Esophagus muscularis mucosa (tissue), 4 donors: ENCODE measurements at places on chromosomes 1 and 21. TPM values are rescaled to one million over a fixed set of nuclear protein-coding genes. Genes with fewer than 3 reads are reported as not detected.

GRCh38 chr1:226764533-226764932 lies 25.5 kb upstream of the ITPKB start:
- no peaks in the 10 kb centered on the region for H3K36me3 ChIP-seq
- H3K27ac ChIP-seq: no peak overlapping the region
- no peaks in the 10 kb centered on the region for H3K4me1 ChIP-seq
- no peaks in the 10 kb centered on the region for H3K27me3 ChIP-seq

DNA sequence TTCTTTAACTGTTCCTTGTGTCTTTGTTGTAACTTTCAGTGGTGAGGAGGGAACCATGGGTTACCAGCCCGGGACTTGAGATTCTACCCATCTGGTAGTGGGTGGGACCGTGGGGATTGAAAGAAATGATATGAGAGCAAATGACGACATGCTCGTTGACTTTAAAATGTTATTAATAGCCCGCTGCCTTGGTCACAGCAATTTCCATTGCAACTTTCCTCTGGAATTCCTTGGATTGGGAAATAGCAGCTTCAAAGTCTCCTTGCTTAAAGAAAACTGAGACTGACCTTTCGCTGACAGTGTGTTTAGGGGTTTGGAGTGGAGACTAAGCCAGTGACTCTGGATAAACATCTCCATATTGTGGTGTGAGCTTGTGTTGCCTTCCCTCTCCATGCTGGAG lies 44.2 kb upstream of the MARK1 start:
- no peaks in the 10 kb centered on the region for H3K4me1 ChIP-seq
- no peaks in the 10 kb centered on the region for H3K27me3 ChIP-seq
- H3K27ac ChIP-seq: peak overlapping the region; percentile 7
- no peak overlapping the region for H3K4me3 ChIP-seq
- no peaks in the 10 kb centered on the region for H3K36me3 ChIP-seq
- DNase-seq: peak; percentile 84

- peaks cover 11% of the 10 kb centered on the region for H3K4me1 ChIP-seq
- H3K27ac ChIP-seq: no peak overlapping the region
- no peak for DNase-seq
- no peaks in the 10 kb centered on the region for H3K27me3 ChIP-seq
These were observed 192.2 kb downstream of the ROR1 start for GRCh38 chr1:63966016-63966415.

DNA sequence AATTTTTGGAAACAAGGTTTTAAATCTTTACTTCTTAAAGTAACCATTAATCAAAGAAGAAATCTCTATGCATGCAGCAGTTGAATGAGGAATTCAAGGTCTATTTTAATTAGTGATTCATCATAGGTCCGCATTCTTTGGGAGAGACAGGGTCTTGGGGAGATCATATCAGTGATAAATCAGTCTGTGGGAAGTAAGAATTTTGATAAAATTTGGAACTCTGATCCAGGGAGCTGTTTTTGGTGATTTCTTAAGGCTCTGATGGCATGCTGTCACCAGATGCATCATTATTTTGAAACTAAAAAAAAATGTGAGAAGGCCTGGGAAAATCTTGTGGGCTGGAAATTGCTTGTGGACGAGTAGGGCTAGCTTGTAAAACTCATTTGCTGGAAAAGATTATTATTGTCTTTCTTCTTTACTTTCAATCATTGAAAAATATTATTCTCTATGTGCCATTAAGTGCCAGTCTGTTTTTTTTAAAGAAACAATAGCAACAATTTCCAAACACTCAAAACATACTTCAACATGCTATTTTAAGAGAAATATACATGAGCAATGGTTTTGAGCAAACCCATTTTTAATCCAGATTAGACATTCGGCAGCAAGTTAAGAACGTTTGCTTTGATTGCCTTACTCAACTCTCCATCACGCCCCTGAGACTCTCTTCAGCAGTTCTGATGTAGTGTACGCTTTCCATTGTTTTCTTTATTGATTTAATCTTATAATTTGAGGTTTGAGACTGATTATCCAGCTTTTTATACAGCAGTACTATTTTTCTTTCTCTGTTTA lies 62.6 kb downstream of the ZBTB18 start:
- peaks cover 5% of the 10 kb centered on the region for H3K27me3 ChIP-seq
- no peaks in the 10 kb centered on the region for H3K36me3 ChIP-seq
- no peak for DNase-seq
- no peak overlapping the region for H3K4me3 ChIP-seq
- H3K27ac ChIP-seq: no peak overlapping the region

GRCh38 chr1:227996187-227996950 lies 10.4 kb upstream of the WNT3A start:
- peaks cover 32% of the 10 kb centered on the region for H3K27me3 ChIP-seq
- no peak for DNase-seq
- H3K27ac ChIP-seq: no peak overlapping the region
- no peaks in the 10 kb centered on the region for H3K4me1 ChIP-seq
- H3K4me3 ChIP-seq: no peak overlapping the region

DNA sequence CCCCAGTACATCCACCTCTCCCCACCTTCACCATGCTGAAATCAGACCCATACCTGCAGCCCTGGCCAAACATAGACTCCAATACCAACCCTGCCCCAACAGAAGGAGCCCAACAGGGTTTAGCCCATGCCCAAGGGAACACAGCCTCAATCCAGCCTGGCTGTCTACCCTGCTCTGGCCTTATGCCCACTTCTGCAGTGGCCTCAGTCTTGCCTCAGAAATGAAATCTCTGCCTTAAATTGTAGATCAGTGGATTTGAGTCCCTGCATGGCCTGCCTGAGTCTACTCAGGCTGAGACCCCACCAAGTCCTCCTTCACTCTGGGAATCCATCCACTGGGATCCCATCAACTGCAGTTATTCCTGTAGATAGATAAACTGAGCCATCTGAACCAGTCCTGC lies 97.6 kb upstream of the GJB5 start:
- H3K4me1 ChIP-seq: no peaks in the 10 kb centered on the region
- H3K36me3 ChIP-seq: no peaks in the 10 kb centered on the region
- no peak overlapping the region for H3K4me3 ChIP-seq
- no peak for DNase-seq
- no peak overlapping the region for H3K27ac ChIP-seq

DNA sequence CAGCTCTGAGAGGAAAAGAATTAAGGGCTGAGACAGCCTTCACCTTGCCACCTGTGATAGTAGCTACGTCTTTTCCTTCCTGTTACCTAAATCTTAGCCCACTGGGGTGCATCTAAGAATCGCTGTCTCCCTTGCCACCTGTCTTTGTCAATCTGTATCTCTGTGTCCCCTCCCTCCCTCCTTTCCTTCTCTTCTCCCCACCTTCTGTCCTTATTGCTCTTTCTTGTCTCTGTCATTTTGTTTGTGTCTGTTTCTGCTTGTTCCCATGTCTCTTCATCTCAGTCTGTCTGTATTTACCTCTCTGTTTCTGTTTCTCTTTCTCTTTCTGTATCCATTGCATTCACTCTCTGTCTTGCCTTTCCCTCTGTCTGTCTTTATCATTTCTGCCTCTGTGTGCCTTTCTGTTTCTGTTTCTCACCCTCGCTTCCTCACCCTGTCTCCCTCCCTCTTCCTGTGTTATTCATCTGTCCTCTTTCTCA lies 30.2 kb downstream of the SLC22A15 start:
- peaks cover 3% of the 10 kb centered on the region for H3K4me1 ChIP-seq
- no peak overlapping the region for H3K4me3 ChIP-seq
- H3K27me3 ChIP-seq: no peaks in the 10 kb centered on the region
- H3K36me3 ChIP-seq: no peaks in the 10 kb centered on the region
- H3K27ac ChIP-seq: no peak overlapping the region
- no peak for DNase-seq

GRCh38 chr21:28822486-28823335 lies 170.0 kb downstream of the LTN1 start:
- H3K36me3 ChIP-seq: no peaks in the 10 kb centered on the region
- peak overlapping the region; percentile 85 for H3K27ac ChIP-seq
- no peak for DNase-seq
- no peaks in the 10 kb centered on the region for H3K27me3 ChIP-seq
- no peak overlapping the region for H3K4me3 ChIP-seq
- H3K4me1 ChIP-seq: peaks cover 78% of the 10 kb centered on the region

DNA sequence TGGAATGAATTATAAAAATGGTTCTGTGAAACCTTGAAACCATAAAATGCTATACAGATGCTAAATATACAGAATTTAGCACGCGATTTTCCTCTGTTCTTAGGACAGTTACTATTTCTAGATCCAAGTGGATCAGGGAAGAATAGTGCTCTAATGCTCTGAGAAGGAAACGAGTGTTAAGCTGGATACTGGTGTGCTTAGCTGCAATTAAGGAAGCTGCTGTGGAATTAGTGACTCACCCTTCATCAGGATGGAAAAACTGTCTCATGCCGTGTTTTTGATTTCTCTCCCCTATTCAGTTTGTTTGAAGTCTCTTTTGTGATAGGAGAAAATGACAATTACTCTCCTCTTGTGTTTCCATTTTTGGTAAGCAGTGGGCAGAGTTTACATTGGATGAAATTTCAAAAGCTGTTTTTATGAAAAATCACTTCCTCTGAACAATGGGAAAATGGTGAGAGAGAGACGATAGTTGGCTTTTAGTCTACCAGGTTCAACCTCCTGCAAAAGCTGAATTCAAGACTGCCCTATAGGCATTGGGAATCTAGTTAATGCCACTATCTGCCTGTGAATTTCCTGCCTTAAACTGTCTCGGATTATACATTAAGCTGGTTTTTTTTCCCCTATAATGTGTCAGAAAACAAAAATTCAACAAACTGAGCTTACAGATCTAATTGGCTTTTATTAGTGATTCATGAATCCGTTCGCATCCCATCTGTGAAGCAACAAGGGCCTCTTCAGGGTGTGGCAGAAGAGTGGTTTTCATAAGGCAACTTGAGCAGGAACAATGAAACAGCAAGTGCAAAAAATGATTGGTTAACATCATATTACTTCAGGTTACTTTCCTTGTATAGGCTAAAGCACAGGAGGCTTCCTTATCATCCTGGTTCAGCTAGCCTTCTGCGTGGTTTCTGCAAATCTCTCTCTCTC lies 179.8 kb downstream of the ST6GALNAC3 start:
- H3K4me1 ChIP-seq: peaks cover 31% of the 10 kb centered on the region
- H3K27ac ChIP-seq: peak overlapping the region; percentile 20
- no peaks in the 10 kb centered on the region for H3K27me3 ChIP-seq
- H3K4me3 ChIP-seq: no peak overlapping the region

- peaks cover 3% of the 10 kb centered on the region for H3K36me3 ChIP-seq
- H3K4me1 ChIP-seq: peaks cover 51% of the 10 kb centered on the region
- H3K27ac ChIP-seq: peak overlapping the region; percentile 82
- peak overlapping the region; percentile 75 for H3K4me3 ChIP-seq
These were observed 1.9 kb downstream of the SORT1 start for GRCh38 chr1:109395602-109396512.

DNA sequence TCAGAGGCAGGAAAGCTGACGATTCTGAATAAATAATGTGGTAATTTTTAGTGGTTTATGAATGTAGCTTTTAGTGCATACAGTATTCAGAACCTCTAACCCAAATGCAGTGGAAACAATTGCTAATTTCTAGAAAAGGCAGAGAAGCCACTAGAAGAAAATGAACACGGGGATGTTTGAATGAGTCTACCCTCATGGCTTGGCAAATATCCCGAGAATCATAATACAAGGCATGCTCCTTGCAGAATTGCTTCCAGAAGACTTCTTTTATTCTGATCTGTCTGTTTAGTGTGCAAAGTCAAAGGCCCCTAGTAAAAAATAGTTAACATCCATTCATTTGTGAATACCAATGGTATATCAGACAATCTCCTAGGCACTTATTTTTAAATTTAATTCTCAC lies 246.8 kb downstream of the LMO4 start:
- H3K4me1 ChIP-seq: no peaks in the 10 kb centered on the region
- H3K27ac ChIP-seq: no peak overlapping the region
- no peaks in the 10 kb centered on the region for H3K27me3 ChIP-seq
- H3K4me3 ChIP-seq: no peak overlapping the region
- no peaks in the 10 kb centered on the region for H3K36me3 ChIP-seq
- no peak for DNase-seq

Gene NTRK1
- total RNA-seq: 2.5 TPM

Gene PRDM16
- total RNA-seq: 2.8 TPM

Gene SPRR2F
- total RNA-seq: not detected

Gene SPRTN
- 14.3 TPM for total RNA-seq

Gene RAB42
- 2.1 TPM for total RNA-seq

Gene RGS1
- total RNA-seq: 6.1 TPM

Gene CD160
- not detected for total RNA-seq
